KBM-7 (cell line): ENCODE measurements at places on chromosomes 13 and 19.

GRCh38 chr19:48041877-48042580 lies 1.9 kb downstream of the CABP5 start:
- DNase-seq, result no peak

DNA sequence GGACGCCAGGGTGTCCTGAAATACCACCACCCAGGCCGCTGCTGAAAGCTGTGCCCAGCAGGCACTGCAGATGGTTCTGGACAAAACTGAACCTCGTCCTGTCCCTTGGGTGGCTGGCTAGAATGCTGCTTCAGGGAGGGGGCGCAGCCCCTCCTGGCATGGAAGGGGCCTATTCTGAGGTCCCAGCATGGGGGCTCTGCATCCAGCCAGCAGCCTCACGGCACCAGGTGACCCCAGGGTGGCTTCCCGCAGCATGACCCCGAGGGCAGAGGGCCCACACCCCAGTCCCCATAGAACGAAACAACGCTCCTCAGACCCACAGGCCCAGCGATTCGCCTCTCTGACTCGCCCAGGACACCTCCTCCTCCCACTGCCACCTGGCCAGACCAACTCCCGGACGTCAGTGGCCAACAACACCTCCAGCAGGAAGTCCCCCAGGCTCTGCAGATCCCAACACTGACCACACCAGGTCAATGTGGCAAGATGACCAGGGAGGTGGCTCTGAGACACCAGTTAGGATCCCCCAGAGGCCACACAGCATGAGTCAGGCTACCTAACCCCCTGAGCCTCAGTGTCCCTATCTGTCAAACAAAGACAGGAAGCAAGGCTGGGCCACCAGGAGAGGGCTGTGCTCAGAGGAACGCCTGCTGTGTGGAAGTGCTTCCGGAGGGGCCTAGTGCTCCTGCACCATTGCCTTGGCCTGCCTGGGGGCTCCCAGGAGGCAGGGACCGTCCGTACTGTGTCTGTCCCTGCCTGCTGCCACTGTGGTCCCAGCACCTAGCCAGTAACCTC lies 6.1 kb downstream of the MKNK2 start:
- no peak for DNase-seq

DNA sequence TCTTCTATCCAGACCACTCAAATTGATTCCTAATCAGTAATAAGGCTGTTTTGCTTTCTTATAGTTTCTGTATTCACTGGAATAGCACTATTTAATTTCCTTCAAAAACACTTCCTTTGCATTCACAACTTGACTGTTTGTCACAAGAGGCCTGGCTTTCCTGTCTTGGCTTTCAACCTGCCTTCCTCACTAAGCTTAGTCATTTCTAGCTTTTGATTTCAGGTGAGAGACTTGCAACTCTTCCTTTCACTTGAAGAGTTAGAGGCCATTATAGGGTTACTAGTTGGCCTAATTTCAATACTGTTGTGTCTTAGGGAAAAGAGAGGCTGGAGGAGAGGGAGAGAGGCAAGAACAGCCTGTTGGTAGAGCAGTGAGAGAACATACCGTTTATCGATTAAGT lies 47.0 kb downstream of the SACS start:
- DNase-seq, result no peak

- DNase-seq, result no peak
Observed at GRCh38 chr13:105395041-105395440, 1140.4 kb downstream of the EFNB2 start.

- DNase-seq, result peak; percentile 90
Observed at GRCh38 chr19:48965806-48966540, 864 bp downstream of the FTL start.

- DNase-seq, result no peak
Observed at GRCh38 chr13:102276404-102276803, 125.4 kb downstream of the FGF14 start.

DNA sequence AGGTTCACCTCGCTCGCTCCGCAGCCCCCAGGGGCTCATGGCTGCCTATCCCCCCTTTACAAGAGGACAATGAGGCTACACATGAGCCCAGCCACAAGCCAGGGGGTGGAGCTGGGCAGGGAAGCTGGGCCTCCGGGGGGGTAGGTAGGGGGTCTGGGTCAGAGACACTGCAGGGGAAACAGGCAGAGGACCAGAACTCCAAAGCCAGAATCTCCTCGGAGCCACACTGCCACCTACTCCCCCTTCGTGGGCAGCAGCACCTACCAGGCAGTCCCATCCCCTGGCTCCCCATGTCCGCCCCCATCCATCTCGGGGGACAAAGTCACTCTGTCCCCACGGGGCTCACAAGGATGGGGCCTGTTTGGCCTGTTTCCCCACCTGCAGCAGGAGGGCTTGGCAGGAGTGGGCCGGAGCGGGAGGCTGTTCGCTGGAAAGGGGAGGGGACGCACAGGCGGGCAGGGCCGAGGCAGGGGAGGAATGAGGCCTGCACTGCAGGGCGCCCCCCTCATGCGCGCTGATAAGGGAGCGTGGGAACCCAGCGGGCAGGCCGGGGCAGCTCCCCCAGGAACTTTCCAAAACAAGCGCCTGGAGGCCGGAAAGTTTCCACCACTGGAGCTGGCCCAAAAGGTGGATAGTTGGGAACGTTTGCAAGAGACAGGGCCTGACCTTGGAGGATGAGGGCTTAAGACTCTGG lies 545 bp upstream of the ISYNA1 start:
- DNase-seq, result no peak

DNA sequence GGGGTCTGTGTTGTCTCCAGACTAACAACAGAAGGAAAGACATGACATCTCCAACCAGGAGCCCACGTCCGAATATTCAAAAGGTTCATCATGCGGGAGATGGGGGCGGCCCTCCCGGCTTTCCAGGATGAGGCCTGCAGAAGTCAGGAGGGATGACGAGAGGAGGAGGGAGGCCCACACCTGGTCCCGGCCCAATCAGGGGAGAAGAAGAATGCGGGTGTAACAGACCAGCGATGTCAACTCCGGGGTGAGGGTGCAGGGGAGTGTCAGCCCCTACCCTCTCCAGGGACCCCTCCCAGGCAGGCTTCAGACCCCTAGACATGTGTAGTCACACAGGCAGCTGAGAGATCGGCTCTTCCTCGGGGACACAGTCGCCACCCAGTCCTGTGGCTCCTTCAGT lies 275.3 kb upstream of the ZNF507 start:
- no peak for DNase-seq

DNA sequence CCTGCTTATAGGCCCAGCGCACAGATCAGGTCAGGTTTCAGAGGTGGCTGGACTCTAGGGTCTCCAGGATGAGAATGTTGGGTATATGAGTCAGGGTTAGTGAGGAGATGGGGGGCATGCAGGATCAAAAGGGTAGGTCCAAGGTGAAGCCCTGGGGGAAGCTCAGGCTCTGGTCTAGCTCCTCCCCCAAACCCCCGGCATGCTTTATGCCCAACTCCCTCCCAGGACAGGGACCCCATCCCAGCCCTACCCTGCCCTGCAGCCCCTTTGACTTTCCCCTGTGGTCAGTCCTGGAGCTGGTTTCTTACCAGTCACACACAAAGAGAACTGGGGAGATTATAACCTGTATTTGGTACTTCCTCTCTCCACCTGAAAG lies 9.8 kb upstream of the CEACAM18 start:
- no peak for DNase-seq

- no peak for DNase-seq
Observed at GRCh38 chr19:498511-498891, 2.2 kb downstream of the MADCAM1 start.

DNA sequence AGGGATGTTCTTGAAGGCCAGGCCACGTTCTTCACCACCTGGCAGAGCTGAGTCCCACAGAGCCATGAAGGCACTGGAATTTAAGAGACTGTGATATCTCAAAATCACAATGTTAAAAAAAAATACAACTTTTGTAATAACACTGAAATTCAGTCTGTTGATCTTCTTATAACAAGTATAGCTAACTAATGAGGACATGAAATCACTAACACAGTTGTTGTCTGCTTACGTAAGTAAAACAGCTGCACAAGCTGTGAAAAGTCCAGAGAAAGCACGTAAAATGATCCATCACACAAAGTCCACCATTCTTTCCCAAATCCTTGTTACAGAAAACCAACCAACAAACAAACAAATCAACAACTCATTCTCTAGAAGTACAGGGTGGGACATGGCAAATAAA lies 32.9 kb downstream of the FLT3 start:
- DNase-seq, result no peak

DNA sequence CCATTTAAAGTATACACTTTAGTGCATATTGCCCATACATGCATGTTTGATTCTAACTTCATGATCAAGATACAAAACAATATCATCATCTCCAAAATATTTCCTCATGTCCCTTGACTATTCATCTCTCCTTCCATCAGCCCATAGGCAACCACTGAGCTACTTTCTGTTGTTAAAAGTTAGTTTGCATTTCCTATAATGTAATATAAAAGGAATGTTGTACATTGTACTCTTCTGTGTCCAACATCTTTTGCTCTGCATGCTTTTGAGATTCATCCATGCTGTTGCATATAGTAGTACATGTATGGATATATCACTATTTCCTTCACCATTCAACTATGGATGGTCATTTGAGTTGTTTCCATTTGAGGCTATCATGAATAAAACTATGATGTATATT lies 74.7 kb downstream of the ITGBL1 start:
- DNase-seq, result no peak

GRCh38 chr19:2865334-2866100 lies 1.6 kb upstream of the ZNF556 start:
- DNase-seq, result no peak

GRCh38 chr13:75633285-75633684 lies 2.8 kb upstream of the LMO7 start:
- DNase-seq, result no peak

DNA sequence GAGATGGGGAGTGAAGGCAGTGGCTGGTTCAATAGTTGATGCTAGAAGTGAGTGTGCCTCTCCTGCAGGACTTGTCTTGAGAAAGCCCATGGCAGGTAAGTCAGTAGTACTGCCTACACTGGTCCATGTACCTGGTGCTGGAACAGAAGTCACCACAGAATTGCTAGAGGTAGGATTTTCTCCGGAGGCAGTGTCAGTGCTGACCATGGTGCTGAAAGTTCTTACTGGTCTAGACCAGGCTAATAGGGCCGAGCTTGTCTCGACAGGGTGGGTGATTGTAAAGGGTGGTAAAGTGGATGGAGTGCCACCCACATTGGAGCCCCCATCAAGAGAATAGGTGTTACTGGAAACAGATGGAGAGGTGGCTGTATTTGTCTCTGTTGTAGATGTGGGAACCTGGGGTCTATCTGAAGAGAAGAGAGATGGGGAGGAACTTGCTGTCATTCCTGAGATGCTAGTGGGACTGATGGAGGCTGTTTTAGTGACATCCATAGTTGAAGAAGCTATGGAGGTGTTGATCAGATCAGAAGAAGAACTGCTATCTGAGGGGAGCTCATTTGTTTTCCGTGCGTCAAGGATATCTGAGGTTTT lies 36.6 kb downstream of the MUC16 start:
- DNase-seq, result peak; percentile 14

DNA sequence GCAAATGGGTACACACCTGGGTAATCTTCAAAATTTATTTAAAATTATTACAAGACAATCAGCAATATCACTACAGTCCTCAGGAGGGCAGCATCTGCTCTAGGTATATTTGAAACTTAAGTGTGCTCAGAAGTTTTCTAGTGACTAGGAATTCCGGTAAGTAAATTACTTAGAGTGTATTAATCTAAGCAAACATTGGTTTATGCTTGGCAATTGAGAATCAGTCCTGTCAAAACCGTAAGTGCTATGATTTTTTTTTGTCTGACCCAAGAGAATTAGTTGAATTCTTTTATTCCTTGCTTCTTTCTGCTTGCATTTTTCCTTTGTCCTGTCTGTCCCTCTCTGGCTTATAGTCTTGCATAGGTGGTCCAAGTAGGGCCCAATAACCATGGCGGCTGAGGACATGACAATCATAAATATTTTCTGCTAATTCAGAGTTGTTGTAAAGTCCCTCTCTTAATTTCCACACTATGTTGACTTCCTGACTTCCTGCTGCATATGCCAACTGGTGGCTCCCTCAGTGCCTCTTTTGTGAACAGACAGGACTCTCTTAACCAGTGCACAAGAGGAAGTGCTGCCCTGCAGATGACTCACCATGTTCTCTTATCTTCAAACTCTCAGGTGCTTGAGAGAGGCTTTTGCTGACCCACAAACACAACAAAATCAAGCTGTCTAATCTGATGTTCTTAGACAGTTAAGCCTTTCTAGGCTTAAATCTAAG lies 82.2 kb downstream of the SLAIN1 start:
- DNase-seq, result peak; percentile 89

DNA sequence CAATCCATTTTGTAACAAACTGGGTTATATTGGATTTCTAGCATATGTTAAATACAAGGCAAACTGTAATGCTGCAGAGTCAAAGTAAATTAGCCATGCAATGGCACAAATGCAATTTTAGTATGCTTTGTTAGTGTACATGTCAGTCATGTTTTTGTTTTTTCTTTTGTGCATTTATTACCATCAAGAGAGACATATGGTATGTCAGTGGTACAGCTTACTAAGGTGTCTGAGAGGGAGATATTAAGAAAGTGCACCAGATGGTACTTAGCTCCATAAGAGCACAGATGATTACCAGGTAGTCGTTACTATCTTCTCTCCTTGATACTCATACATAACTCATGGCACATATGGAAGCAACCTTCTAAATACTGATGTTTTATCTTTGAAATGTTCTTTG lies 550.3 kb downstream of the GPC5 start:
- no peak for DNase-seq

DNA sequence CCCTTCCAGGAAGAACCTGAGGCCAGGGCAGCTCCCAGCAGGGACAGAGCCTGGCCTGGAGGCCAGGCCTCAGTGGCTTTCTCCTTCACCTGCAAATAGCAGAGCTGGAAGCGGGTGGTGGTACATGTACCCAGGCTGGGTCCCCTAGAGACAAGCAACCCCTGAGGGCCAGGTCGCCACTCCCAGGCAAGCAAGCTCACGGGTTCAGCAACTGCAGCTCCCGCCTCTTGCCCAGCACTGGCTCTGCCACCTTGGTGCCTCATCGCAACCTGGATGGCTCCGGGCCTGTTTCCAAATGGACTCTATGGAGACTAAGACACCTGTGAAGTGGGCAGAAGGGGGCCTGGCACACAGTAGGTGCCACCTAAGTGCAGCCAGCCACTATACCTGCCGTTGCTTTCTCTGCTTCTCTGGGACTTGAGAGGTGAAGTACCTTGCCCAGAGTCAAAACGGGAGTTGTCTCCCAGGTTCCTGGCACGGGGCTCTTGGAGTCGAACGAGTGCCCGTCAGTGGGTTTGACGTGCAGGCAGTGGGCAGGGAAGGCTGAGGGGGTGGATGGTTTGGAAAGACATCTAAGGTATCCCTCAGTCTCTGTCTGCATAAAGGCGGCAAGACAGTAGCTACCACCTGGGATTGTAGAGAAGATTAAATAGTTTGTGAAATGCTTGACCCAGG lies 2.4 kb upstream of the PLPP2 start:
- no peak for DNase-seq

GRCh38 chr19:40530091-40530901 lies 46.4 kb upstream of the SHKBP1 start:
- DNase-seq, result no peak

GRCh38 chr19:10339380-10339960 lies at the start of gene ICAM3:
Gene ICAM3, minus strand, starts transcription at chr19:10339624. Its CDS starts 10 bp downstream, at chr19:10339614.
- peak; percentile 73 for DNase-seq

GRCh38 chr19:7833225-7834099 lies 3.4 kb downstream of the EVI5L start:
- DNase-seq, result no peak
